Heart left ventricle (tissue), 16 donors: ENCODE measurements at places on chromosomes 12 and 14. TPM values are rescaled to one million over a fixed set of nuclear protein-coding genes. Genes with fewer than 3 reads are reported as not detected.

Gene MSRB3
- 54.1 TPM for polyA plus RNA-seq

Gene GLS2
- polyA plus RNA-seq = 0.50 TPM

Gene MGST1
- 61.9 TPM for polyA plus RNA-seq

Gene RASSF8
- polyA plus RNA-seq = 5.2 TPM

DNA sequence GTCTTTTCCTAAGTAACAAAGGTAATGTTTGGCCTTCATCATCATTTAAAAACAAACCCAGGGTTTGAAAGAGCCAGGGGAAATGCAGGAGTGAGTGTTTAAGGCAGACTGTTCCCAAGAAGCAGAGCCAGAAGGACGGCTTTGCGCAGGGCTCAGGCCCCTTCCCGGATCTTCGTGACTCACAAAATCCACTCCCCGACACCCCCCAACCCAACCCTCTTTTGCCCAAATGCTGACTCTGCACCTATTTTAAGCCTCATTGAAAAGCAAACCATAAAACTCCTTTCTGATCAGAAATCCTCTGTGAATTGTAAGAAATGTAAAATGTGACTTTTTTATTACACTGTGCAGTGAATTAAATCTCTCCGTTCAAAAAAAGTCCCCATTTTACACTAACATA, 67.5 kb downstream of the SETD3 start:
- DNase-seq = no peak

- DNase-seq = no peak
Measured at GRCh38 chr12:102022286-102022685, 39.5 kb downstream of the WASHC3 start.

- DNase-seq = peak; percentile 28
Measured at GRCh38 chr14:64725261-64725815, 21.1 kb downstream of the PLEKHG3 start.

- no peak for DNase-seq
Measured at GRCh38 chr14:77086951-77087350, 11.1 kb upstream of the CIPC start.

DNA sequence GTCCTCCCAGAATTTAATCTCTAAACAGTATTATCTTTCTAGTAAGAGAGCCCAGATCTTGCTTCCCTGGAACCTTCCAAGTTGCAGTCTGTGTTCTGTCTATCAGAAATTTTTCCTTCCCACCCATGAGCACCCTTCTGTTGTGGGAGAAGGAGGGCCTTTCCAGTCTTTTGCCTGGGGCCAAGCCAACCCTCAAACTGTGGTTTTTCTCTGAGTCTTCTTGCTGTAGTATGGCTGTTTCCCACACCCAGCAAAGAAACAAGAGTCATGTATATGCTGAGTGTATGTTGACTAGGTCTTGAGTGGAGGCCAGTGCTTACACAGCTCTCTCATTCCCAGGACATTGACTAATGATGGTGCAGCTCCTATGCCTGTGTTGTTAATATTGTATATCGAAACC, 104.5 kb downstream of the TGFB3 start:
- DNase-seq = peak; percentile 46

- no peak for DNase-seq
Measured at GRCh38 chr14:95217391-95217900, 60.1 kb upstream of the DICER1 start.

DNA sequence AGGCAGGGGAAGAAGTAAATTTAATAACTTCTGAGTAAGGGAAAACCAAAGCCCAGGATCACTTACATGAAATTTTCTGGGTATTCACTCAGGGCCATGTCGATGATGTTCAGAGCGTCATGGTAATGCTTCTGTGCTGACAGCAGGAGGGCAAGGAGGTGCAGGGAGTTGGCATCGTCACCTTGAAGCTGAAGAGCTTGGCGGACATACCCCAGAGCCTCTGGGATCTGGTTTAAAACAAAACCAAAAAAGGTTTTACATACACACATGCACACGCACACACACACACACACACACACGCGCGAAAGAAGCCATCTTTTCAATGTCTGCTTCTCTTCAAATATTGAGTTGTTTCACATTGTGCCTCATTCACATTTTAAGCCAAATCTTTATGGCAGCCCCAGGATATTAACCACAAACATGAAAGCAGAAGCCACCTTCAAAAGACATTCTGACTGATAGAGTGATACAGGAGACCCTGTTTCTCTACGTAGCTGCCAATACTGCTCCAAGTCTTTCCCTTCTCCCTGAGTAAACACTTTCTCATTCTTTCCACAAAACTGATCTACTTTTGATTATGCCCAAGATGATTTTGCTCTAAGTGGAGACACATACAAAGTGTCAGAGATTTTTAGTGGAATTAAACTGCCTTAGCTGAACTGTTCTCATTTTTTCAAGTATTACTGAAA, 172.1 kb downstream of the TTC7B start:
- DNase-seq = no peak

- DNase-seq = no peak
Measured at GRCh38 chr12:1810201-1810930, 10.0 kb upstream of the LRTM2 start.
